ENCODE measurements at places on chromosomes 1 and 21.

- no peak for DNase-seq
Observed at GRCh38 chr1:213772128-213773063, 215.4 kb upstream of the PROX1 start.

DNA sequence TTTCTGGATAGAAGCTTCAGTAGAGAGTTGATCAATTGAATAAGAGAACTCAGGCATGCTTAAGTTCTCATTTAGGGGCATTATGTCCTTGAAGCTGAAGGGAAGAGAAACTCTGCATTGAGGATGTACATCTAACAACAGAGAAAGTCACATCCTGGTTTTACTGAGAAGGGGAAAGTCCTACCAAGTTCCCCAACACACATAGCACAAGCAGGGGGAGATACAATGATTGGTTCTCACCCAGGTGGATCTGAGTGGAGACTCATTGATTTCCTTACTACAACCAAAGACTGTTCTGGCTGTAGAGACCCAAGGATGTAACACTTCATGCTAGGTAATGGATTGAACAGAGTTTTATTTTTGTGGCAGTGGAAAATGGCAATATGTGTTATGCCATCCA lies 1.0 kb upstream of the KRTAP20-1 start:
- DNase-seq, result no peak

DNA sequence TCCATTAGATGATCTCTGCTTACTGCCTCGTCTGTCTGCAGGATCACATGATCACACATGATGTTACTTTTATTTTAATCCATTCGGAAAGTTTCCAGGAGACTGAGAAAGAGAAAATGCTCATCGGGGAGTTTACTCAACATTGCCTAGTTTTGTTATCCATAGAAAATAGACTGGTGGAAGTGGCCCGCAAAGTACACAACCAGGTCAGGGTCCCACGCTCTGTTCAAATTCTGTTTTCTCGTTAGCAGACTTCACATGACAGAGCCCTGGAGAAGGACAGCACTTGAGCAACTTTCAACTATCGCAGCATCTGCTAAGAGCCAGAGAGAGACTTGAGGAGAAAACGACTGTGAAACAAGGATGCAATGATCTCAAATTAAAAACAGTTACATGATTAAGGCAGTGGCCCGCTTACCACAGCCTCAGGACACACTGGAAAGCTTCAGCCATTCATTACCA lies 44.2 kb downstream of the ADAMTS1 start:
- no peak for DNase-seq

DNA sequence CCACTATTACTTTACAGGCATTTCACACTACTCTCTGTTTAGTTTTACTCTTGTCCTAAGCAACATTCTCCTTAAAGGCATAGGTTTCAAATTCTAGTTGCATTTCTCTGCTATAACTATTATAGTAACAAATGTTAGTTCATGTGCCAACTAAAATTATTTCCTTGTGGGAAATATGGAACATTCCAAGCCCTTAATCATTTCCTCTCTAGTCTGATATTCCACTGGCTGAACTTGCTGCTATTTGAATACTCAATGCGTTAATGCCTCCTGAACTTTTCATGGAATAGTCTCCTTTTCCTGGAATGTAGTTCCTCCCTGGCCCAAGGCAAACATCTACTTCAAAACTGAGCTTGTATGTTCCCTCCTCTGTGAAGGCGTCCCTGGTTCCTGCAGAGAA lies 19.3 kb upstream of the TBX19 start:
- peak; percentile 61 for DNase-seq

GRCh38 chr1:100921110-100921706 lies 25.3 kb downstream of the SLC30A7 start:
- peak; percentile 56 for DNase-seq

DNA sequence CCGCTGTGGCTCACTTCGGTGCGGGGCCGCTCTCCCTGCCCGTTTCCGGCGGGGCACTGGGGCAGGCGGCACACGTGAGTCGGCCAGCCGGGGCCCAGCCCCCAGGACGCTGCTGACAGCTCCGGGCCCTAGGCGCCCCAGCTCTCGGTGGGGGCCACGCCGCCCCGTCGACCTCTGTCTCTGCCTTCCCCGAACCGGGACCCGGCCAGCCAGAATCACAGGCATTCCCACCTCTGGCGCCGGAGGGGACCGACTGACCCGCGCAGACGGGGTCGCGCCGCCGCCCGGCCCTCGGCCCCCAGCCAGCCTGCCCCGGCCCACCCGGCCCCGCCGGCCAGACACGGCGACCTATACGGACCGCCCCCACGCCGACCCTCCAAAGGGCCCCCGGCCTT lies 755 bp downstream of the SCMH1 start:
- peak; percentile 66 for DNase-seq

DNA sequence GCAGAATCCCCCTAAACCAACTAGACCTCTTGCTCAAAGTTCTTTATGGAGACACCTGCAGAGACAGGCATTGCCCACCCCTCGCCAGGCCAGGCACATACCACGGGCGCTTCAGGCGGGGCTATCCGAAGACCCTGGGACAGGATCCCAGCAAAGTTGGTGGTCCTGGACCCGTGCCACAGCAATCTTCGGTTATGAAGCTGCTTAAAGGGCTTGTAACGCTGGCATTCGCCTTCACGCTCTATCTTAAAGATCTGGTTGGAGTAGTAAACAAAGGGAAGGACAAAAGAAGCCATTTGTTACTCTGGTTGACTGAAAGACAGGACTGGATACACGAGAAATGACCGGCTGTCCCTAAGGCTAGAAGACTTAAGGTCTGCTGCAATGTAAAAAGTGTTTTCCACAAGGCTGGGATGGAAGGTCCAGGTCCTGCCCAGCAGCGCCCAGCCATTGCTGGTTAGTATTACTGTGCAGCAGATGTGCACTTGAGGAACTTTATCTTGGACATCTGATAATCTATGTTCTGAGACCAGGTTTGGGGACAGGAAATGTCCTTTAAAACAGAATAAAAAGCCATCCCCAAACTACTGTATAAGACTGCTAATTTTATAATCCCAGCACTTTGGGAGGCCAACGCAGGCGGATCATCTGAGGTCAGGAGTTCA lies 42.9 kb downstream of the PARP1 start:
- no peak for DNase-seq

GRCh38 chr1:15075817-15076216 lies 77.7 kb upstream of the TMEM51 start:
- no peak for DNase-seq

GRCh38 chr1:160674415-160674814 lies 27.6 kb upstream of the SLAMF1 start:
- no peak for DNase-seq

DNA sequence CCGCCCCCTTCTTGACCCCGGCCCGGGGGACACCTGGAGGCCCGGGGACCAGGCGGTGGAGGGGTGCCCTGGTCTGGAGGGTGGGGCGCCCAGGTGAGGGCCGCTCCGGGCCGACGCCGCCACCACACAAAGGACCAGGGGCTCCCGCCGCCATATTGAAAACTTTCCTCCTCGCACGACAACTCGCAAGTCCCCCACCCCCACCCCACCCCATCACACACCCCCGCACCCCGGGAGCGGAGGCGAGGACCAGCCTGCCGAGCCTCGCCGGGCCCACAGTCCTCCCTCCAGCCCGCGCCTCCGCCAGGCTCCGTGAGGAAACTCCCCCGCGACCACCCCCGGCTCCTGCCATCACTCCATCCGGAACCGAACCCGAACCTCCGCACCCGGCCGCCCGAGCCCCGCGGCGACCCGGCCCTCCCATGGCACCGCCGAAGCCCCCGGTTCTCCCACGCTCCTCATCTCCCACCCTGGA lies 733 bp downstream of the KDM5B start:
- DNase-seq, result peak; percentile 35

DNA sequence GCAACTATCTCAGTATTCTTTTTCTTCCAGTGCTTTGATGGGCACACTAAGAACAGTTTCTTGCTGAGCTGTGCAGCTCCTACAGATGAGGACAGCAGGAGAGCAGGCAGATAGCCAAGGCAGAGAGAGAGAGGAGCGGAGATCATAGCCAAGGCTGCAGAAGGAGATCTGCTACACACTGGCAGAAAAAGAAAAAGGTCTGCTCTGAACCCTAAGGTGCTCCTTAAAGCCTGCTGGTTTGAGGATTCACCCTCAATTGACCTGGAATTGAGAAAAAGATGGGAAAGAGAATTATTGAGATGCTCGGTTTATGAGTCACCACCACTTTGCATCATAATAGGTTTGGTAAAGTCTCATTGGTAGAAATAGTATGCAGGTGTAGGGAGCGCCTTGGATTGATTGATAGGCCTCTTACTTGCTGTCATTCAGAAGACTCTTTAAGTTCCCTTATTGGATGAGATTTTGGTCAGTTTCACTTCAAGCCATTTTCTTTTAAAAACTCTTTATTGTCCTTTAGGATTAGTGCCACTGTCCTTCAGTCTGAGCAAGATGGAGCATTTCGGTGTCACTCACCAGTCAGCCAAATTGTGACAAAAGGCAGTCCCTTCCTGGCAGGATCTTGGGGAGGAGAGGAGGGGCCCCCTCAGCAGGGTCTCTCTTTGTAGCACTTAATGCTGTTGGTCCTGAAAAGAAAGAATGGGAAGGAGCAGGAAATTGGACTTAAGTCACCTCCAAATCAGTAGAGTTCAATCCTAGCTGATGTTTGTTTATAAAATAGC lies 685.0 kb downstream of the ADGRL2 start:
- peak; percentile 76 for DNase-seq

DNA sequence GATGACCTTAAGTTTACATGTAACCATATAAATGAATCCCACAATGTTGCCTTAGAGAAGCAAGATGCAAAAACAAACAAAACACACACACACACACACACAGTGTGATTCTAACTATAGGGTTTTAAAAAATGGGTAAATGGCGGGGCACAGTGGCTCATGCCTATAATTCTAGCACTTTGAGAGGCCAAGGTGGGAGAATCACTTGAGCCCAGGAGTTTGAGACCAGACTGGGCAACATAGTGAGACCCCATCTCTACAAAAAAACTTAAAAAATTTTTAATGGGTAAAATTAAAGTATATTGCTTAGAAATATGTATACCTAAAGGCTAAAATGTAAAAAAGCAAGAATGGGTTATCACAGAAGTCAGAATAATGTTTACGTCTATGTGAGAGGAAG lies 15.8 kb downstream of the KMO start:
- no peak for DNase-seq

- DNase-seq, result no peak
Observed at GRCh38 chr21:32728456-32728839, 635 bp upstream of the SYNJ1 start.

- no peak for DNase-seq
Observed at GRCh38 chr21:28099001-28099705, 893.5 kb downstream of the LTN1 start.

GRCh38 chr1:185520188-185520920 lies 203.3 kb upstream of the IVNS1ABP start:
- peak; percentile 87 for DNase-seq

- no peak for DNase-seq
Observed at GRCh38 chr1:155925506-155925905, 8.7 kb downstream of the KHDC4 start.

DNA sequence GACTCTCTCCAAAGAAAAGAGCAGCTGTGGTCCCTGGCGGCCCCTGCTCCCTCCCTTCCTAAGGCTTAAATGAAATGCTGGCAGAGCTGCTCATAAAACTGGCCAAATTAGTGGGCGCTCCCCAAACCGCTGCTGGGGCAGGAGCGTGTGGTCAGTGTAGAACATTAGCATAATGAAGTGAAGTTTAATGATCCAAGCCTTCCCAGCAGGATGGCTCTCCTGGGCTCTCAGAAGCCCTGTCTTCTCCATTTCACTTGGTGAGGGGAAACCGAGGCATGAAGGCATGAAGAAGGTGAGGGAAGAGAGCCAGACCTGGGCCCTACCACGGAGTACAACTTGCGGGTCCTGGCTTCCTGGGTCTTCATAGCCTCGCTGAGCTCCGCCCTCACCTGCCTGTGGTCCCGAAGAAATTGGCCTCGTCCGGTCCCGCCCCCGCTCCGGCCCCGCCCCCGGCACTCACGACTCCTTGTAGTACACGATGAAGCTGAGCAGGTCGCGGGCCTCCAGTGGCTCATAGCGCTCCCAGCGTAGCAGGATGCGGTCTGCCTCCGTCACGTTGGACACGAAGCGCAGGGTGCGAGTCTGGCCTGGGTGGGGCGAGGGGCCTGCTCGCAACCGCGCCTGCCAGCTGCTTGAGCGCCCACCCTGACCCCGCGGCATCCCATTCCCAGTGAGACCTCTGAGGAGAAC lies 10.3 kb downstream of the INSRR start:
- peak; percentile 46 for DNase-seq

GRCh38 chr1:16628361-16629111 lies 15.2 kb upstream of the NBPF1 start:
- DNase-seq, result no peak

DNA sequence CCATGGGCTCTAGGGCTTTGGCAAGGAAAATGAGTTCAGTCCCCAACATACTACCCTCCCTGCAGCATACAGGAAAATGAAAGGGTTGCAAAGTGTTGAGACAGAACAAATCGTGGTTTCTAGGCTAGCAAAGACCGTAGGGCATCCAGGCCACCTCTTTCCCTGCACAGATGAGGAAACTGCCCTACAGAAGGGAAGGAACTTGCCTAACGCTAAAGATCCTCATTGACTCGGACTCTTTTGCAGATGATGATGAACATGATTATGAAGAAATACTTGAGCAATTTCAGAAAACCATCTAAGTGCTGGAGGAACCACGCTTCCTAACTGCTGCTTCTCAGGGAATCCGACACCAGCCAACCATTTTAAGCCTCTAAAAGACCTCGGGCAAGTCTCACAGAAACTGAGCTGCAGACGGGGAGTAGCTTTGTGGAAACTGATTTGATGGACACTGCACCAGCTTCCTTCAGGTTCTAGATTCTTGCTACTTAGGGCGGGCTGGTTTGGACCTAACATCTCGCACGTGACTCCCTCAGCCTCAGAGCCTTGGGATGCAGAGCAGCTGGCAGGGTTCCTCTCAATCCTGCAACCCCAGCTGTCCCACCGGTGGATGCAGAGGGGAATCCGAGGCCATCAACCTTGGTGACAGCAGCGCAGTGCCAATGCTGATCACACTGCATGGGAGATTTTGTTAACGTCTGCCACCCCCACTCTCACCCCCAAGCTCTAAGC lies 13.4 kb downstream of the THEMIS2 start:
- DNase-seq, result no peak

DNA sequence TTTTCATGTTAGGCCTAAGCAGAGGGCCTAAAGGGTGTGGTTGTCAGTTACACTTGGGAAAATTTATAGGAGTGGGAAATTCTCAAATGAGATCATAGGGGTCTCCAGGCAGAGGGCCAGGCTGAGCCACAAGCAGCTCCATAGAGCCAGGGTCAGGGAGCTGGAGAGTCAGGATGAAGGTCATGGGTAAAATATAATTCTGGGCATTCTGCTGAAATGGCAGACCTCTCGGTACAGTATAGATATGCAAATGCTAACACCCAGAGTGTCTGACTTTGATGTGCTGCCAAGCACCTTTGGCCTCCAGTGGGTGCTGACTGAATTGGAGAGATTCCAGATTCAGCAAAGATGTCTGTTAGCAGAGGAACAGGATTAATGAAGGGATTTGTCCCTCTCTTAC lies 40.1 kb downstream of the DNM3 start:
- peak; percentile 59 for DNase-seq

Measured in kidney tubule cell (primary cell).